ENCODE measurements at places on chromosomes 11 and 22. TPM values are rescaled to one million over a fixed set of nuclear protein-coding genes. Genes with fewer than 3 reads are reported as not detected.

GLB1L2 gene
- 0.28 TPM for polyA plus RNA-seq

TMEM135 gene
- polyA plus RNA-seq = 13.5 TPM

NAV2 gene
- 89.1 TPM for polyA plus RNA-seq

APOA5 gene
- polyA plus RNA-seq = not detected

CD6 gene
- 0.40 TPM for polyA plus RNA-seq

CFAP300 gene
- polyA plus RNA-seq = 2.2 TPM

EIF4G2 gene
- 718 TPM for polyA plus RNA-seq

BACE1-AS gene
- 13.8 TPM for polyA plus RNA-seq

FGF4 gene
- 8.1 TPM for polyA plus RNA-seq

THRSP gene
- 1.2 TPM for polyA plus RNA-seq

PRR33 gene
- polyA plus RNA-seq = 7.2 TPM

F2 gene
- polyA plus RNA-seq = not detected

GRCh38 chr22:26367402-26368245, 61.4 kb upstream of the ASPHD2 start:
- DNase-seq = peak; percentile 25

DNA sequence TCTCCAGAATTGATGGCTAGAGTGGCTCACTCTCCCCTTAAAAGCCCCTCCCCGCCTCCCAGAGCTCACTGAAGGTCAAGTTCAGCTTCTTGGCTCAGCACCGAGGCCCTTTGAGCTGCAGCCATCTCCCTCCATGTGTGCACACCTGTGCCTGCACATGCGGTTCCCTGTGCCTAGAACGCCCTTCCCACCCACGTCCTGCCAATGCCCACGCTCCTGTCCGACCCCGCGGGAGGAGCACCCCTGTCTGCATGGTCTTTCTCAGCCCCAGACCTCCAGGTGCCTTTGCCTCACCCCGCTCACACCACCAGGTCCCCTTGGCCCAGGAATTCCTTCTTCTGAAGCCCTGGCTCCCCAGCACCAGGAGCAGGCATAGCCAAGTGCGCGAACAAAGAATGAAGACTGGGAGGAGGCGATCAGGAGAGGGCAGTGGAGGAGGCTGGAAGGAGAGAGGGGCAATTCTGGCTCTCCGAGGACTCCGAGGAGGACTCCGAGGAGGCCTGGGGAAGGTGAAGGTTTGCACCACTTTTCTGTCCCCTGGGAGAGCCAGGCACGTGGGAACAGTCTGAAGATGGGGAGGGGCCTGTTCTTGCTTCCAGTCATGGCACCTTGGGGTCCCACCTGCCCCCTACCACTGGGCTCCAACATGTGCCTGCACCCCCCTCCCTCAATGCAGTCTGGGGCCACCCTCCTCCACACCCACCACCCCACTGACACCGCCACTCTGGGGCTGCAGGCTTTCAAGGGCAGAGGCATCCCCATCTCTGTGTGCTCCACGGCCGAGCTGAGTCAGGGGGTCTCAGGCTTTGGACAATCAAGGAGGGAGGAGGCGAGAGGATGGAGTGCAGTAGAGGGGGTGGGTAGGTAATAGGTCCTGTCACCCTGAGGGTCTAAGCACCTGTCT, 17.7 kb downstream of the IGF2 start:
- no peak for DNase-seq

DNA sequence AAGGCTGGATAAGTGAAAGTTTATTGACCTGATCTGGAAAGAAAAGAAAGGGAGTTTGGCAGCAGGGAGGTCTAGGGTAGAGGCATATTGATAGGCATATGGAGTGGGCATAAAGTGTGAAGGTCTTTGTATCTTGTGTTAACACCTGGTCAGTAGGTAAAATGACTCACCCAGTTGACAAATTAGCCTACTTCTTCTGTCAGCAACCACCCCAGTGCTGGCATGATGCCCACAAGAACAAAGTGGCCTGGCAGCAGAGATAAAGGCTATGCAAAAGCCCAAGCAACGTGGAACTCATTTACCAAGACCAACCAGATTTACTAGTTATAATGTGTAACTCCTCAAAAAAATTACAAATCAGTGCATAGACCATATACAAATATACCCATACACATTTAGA, 4.9 kb downstream of the OR10A3 start:
- DNase-seq = no peak

DNA sequence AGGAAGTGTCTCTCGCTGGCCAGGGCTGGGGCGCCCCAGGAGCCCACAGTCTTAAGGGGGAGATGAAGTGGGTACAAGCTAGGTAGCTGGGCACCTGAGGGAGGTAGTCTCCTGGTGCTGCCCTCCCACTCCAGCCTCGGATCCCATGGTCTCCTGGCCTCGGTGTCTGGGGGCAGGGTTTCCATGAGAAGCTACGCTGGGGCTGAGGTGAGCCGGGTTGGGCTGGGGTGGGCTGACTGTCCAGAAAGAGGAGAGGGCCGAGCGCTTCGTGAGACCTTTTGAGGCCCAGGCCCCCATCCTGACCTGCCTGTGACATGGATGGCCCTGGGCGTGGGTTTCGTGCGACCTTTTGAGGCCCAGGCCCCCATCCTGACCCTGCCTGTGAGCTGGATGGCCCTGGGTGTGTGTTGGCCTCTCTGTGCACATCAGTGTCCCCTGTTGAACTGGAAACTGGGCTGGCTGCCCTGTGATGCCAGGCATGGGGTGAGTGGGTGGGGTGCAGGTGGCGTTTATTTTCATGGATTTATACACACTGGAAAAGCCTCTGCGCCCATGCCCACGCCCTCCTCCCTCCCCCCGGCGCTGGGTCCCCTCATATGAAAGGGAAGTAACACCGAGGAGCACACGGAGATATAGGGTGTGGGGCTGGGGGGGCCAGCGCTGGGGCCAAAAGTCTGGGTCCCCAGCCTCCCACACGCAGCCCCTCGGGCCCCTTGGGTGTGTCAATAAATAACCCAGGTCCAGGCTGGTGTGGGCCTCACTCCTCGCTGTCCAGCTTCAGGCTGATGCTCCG, 8.6 kb downstream of the AIP start:
- DNase-seq = no peak

DNA sequence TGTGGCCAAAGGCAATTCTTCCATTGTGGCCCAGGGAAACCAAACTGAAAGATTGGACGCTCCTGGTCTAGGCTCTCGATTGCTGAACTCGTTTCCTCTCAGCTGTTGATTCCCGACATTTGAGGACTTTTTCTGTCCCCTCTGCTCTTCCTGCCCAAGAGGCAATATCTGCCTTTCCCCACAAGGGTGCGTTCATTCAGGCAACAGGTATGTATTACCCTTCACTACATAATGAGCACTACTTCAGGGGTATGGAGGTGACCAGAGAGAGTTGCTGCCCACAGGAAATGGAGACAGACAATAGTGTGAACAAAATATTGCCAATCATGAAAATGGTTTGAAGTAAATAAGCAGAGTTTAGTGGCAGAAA, 8.2 kb downstream of the PTH start:
- no peak for DNase-seq

DNA sequence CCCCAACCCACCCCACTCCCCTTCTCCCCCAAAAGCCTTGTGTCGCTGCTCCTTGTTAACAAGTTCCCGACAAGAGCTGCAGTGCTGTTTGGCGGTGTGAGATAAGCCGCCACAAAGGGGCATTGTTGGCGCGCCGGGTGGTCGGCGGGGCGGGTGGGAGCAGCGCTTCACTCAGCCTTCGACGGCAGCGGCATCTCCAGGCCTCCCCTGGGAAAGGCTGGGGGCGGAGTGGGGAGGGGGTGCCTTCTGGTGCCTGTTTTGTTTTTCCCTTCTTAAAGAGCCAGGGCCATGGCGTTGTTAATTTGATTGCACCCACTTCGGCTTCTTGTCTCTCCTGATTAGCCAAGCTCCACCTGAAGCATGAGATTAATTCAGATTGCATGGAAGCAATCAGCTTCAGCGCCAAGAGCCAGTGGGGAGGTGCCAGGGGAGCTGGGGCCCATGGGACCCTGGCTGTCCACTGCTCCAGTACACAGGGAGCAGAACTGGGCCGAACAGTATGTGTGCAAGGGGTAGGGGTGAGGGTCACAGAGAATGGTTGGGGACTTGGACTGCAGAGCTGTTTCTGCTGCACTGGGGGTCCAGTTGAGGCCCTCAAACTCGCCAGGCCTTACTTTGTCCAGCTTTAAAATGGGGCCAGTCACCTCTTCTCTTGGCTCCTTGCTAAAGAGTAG, 165.1 kb downstream of the CEP164 start:
- DNase-seq = no peak

- DNase-seq = no peak
Measured at GRCh38 chr11:94825481-94825880, 57.3 kb downstream of the AMOTL1 start.

DNA sequence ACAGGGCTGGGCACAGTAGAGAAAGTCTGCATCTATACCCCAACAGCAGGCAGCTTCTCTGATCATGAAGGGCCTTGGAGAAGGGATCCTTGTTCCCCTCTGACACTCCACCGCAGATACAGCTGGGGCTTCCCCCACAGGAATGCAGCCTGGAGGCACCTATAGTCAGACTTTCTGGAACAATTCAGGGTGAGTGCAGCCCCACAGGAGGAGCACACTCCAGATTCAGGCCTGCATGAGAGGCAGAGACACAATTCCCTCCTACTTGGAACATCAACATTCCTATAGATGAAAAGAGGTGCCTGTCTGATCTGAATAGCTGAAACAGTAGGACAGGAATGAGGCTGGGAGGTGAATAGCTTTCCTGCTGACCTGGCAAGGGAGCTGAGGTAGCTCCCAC, 1298.0 kb upstream of the CNTN5 start:
- no peak for DNase-seq

- DNase-seq = no peak
Measured at GRCh38 chr11:123568367-123568870, 86.0 kb downstream of the SCN3B start.

- DNase-seq = no peak
Measured at GRCh38 chr11:18748766-18749365, 22.9 kb upstream of the IGSF22 start.

DNA sequence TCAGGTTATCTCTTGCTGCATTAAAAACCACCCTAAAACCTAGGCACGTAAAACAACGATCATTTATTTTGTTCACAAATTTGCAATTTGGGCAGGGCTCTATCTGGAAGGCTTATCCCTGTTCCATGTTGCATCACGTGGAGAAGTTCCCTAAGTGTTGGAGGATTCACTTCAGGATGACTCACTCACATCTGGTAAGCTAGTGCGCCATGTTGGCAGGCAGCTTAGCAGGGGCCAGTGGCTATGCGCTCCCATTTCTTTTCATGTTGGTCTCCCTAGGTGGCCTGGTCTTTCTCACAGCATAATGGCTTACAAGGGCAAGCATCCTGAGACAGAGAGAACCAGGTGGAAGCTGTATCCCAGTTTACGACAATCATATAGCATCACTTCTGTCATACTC, 226.8 kb downstream of the BLID start:
- DNase-seq = no peak

GRCh38 chr11:89536926-89537325, 45.8 kb upstream of the NOX4 start:
- no peak for DNase-seq

DNA sequence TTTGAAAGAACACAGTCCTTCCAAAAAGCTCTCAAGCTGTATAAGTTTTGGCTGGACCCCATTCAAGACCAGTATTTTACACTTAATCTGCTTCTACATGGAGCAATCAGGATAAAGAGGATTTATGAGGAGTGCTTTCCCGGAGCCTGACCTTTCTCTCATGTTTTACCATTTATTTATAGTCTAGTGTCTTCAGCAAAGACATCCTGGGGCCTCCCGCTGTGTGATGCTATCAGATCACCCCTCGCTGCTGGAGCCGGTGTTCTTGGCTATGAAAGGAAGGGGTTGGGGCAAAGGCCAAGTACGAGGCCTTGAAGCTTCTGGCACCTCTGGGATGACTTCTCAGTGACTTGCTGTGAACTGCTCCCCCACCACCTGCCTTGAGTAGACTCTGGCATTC, 189.6 kb downstream of the ADAMTS15 start:
- no peak for DNase-seq

- no peak for DNase-seq
Measured at GRCh38 chr11:1197431-1197885, 25.4 kb upstream of the MUC5B start.

- no peak for DNase-seq
Measured at GRCh38 chr11:81420668-81421250, 1312.9 kb downstream of the FAM181B start.

DNA sequence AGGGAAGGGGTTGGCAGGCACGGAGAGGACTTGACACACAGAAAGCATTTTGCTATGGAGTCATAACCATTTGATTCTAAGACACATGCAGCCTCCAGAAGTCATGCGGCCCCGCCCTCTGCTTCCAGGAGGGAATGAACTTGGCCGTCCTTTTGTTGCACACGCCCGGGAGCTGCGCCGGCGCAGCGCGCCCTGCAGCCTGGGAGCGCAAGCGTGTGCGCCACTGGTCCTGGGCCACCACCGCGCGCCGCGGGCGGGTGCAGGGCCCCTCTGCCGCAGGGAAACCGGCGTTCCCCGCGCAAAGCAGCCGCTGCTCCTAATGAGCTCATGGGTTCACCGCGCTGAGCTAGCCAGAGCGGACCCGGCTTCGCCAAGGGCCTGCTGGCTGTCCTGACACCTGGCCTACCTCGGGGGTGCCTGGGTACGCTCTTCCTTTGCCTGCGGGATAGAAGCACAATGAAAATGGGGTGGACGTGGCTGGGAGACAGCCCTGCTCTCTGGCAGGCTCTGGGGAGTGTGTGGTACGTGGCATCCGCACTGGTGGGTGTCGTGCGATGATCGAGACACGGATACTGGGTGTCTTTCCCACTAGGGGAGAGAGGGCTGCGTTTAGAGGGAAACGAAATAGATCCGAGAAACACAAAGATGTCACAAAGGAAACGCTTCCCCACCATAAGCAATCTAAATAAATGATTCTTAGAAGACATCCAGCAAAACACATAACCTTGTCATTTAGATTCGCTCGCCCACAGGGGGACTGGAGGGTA, 669 bp downstream of the MICAL3 start:
- peak; percentile 81 for DNase-seq

- DNase-seq = no peak
Measured at GRCh38 chr22:43370036-43370435, 26.9 kb upstream of the SCUBE1 start.

GRCh38 chr11:92211576-92212167, 12.9 kb upstream of the FAT3 start:
- no peak for DNase-seq

DNA sequence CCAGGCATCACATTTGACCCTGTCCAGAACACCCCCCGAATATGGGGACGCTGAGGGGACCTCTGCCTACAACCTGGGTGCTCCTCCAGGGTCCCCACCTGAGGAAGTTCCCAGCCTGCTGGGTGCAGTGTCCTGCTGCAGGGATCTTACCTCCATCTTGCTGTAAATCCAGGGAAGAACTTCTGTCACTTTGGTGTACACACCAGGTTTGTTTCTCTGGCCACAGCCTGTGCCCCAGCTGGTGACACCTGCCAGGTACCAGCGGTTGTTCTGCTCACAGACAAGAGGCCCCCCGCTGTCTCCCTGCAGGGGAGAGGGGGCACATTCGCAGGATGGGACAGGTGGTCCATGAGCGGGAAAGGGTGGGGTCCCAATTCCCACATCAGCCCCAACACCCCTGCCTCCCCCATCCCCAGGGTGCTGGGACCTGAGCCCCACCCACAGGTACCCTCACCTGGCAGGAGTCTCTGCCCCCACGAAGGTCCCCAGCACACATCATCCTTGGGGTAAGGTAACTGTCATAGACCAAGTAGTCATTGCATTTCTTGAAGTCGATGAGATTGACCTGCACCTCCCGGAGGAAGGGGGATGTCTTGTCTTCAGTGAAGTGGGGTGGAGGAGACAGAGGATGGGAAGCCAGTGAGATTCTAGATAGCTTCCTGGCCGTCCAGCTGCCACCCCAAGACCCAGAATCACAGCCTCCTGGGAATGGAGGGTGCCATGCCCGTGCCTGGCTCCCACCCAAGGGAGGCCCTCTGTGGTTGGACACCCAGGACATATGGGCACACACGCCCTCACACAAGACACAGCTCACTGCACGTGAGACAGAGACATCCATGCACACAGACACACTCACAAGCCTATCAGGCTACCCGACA, 25.5 kb downstream of the TMPRSS13 start:
- no peak for DNase-seq
